ENCODE measurements at places on chromosomes 13 and 19.
A peak's percentile ranks its signal among the peaks of the same experiment; 100 is the strongest.

DNA sequence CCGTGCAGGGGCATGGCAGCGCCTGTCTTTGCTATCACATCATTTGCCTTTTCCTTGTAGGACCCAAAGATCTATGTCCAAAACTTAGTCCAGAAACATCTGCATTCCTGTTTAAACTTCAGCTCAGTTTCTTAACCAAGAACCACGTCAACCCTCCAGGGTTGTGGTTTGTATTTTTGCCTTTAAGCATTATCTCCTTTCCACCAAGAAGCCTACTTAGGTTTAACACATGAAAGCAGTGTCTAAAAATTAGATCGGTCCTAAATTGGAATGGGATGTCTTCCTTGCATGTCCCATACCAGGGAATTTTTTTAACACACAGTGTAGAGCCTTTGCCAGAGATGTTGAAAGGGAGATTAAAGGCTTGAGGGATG lies 38.8 kb downstream of the DHRS12 start:
- DNase-seq: no peak

DNA sequence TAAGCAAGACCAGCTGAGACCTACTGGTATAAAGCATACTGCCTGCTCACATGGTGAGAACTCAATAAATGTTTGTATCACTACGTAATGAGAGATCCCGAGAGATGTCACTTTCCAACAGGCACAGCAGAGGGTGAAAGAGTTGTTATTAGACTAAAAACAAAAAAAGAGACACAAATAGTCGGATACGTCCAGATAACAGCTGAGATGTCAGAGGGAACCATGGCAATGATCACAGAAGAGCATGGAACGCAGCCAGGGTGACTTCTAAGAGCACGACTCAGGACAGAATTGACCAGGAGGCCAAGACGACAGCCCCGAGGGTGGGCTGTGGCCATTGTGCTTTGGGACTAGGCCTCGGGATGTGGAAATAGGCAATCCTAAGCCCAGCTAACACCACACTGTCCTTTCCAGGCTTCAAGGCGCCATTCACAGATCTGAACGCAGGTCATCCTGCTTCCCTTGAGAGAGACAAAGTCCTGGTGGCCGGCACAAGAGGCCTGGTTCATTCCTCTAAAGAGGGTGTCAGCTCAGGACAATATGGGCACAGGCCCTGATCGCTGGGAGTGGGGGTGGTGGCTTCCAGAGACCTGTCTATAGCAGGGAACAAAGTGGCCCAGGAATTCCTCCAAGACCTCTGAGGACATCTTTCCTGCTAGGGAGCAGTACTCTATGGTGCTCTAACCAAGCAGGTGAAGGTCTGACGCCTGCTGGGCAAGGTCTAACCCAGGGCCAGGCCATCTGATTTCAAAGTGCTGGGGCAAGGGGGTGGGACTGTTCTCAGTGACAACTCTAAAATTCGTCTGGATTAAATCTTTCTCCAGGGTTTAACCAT lies 3.2 kb downstream of the SH3GL1 start:
- DNase-seq: no peak

DNA sequence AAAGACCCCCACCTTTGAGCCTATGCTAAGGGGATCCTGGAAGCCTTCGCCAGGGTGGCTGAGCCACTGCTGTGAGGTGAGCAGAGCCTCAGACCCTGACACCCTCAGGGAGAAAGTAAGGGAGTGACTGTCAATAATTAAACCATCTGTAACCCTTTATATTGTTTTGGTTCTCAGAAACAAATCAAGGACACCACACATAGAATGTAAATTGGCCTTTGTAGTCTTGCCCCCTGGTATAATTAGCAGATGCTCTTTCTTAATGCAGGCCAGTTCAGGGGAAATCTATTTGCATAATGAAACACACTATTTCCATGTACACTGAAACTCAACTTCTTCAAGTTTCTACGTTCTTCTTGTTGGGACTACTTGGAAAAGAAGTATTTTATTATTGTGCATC lies 127.7 kb upstream of the EDNRB start:
- DNase-seq: no peak

DNA sequence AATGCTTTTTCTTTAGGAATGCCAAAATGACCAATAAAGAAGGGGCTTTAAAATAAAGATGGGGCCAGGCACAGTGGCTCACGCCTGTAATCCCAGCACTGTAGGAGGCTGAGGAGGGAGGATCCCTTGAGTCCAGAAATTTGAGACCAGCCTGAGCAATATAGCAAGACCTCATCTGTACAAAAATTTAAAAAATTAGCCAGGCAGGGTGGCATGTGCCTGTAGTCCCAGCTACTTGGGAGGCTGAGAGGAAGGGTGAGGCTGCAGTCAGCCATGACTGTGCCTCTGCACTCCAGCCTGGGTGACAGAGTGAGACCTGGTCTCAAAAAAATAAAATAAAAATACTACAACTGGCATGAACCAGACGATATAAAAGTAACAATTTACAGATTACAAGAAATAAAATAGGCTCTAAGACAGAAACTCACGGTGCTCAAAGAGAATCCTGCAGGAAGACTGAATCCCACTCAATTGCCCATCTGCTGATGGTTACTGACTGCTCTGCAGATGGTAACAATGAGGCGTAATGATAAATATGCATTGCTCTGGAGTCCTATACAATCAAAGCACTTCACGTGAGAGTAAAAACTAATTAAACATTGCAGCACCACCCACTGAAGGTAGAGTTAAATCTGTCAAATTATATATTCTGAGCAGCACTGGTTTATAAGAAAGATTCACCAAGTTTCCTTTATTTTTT lies 93.2 kb downstream of the LHFPL6 start:
- no peak for DNase-seq

- no peak for DNase-seq
Measured at GRCh38 chr13:76860706-76861105, 25.5 kb downstream of the KCTD12 start.

DNA sequence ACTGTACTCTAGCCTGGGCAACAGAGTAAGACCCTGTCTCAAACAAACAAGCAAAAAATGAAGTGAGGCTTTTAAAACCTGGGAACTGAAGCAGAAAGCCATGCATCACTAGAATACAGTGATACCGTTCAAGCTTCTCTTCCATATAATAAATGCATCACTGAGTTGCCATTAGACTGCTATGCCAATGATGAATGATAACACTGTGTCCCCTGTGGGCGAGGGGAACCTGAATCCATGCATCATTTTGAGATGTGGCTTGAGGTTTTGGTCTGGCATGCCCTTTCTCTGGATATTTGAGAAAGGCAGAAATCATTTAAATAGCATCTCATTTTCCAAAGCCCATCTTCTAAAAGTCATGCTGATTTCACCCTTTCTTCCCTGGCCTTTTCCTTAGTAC lies 1.5 kb upstream of the FAM124A start:
- DNase-seq: no peak

- no peak for DNase-seq
Measured at GRCh38 chr13:114008964-114009589, 35.2 kb upstream of the C13orf46 start.

- DNase-seq: peak; percentile 66
Measured at GRCh38 chr19:18397242-18398202, at the start of gene LRRC25. TSS of gene LRRC25 (minus strand) at chr19:18397622. CDS start at chr19:18396963, 659 bp downstream.

- no peak for DNase-seq
Measured at GRCh38 chr19:53147645-53148044, 11.2 kb downstream of the ZNF347 start.

- no peak for DNase-seq
Measured at GRCh38 chr13:35923347-35923746, 207.8 kb downstream of the DCLK1 start.

GRCh38 chr19:39409208-39410016 lies 2.8 kb downstream of the ZFP36 start:
- DNase-seq: no peak

DNA sequence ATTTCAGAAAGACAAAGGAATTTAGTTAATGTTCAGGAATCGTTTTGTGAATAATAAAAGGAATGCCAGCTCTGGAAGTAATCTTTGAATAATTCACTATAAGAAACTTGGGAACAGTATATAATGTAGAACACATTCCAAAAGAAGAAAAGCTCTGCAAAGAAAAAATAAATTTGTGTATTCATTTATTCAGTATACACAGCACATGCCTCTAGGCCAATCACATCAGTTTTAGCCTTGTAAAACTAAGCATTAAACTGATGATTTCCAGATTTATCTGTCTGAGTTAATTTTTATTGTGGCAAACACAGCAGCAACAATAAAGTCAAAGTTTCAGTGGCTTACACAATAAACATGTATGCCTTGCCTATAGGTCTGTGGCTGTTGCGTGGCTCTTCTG lies 5.7 kb upstream of the RXFP2 start:
- no peak for DNase-seq

- DNase-seq: no peak
Measured at GRCh38 chr19:11657307-11657706, 60.0 kb downstream of the ZNF627 start.

GRCh38 chr19:16922592-16922934 lies 33.8 kb downstream of the F2RL3 start:
- no peak for DNase-seq

DNA sequence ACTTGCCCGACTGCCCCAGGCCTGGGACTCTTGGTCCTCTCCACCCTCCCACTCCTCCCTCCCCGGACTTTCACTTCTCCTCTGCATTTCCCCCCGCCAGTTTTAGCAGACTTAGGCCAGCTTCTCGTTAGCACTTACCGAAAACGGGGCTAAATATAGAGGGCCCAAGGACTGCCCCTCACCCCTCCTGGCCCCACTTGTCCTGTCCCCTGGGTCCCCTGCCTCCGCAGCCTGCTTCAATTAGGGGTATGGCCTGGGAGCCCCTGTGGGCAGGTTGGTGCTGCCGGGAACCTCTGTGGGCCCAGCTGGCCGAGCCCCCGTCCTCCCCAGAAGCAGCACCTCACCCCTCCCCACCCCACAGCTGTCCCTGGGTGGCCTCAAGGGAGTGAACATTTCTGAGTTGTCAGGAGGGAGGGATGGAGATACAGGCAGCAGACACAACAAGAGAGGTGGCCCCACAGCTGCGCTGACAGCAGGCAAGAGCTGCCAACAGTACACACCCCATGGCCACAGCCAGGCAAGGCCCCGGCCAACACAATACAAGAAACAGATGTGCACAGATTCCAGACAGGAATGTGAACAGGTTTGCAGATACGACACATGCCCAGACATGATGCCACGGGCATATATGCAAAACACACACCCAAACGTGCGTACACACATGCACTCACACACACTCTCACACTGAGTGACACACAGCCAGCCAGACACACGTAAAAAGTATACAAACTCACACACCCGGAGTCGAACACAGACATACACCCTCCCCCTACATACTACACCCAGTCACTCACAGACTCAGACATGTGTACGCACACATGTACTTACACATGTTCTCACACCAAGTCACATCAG lies 2.6 kb downstream of the POU2F2 start:
- DNase-seq: no peak

DNA sequence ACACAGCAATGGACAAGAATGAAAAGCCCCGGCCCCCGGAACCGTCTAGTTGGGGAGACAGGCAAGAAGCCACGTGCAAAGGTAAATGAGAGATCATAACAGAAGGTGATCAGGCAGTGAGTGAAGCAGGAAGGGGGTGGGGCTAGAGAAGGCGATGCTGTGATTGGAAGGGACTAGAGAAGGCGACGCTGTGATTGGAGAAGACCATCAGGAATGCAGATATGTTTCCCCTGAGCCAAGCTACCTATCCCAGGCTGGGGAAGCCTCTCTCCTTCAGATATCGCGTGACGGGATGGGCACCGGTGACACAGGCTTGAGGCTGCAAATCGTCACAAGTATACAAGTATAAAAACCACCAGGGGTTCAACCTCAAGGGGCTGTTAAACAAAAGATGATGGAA lies 21.8 kb downstream of the DCAF15 start:
- no peak for DNase-seq

- no peak for DNase-seq
Measured at GRCh38 chr19:1524972-1525325, 1.1 kb downstream of the PLK5 start.

GRCh38 chr13:50732712-50733111 lies 110.8 kb downstream of the DLEU7 start:
- DNase-seq: no peak

- no peak for DNase-seq
Measured at GRCh38 chr13:43293986-43294385, 270.6 kb downstream of the DNAJC15 start.

GRCh38 chr13:33183431-33184111 lies 102.0 kb downstream of the STARD13 start:
- no peak for DNase-seq

- DNase-seq: no peak
Measured at GRCh38 chr19:892243-892893, 619 bp downstream of the MED16 start.

DNA sequence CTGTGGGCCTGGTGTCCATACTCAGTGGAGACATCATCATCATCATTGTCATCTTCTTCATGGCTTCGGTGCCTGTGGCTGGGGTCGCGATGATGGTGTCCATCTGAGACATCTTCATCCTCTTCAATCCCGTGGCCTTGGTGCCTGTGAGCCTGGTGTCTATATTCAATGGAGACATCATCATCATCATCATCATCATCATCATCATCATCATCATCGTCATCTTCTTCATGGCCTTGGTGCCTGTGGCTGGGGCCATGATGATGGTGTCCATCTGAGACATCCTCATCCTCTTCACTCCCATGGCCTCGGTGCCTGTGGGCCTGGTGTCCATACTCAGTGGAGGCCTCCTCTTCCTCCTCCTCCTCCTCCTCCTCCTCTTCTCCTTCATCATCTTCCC lies 917 bp downstream of the HRC start:
- DNase-seq: no peak

DNA sequence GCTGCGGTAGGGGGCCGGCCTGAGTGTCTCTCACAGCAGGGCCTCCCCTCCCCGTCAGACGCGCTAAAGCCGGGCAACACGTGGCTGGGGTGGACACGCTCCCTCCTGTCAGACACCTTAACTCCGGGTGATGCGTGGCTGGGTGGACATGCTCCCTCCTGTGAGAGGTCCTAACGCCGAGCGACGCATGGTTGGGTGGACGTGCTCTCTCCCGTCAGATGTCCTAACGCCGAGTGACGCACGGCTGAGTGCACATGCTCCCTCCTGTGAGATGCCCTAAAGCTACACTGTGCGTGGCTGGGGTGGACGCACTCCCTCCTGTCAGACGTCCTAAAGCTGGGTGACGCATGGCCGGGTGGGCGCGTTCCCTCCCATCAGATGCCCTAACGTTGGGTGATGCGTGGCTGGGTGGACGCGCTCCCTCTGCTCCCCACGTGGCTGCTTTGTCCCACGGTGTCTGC lies 126.1 kb upstream of the MCF2L start:
- DNase-seq: no peak

DNA sequence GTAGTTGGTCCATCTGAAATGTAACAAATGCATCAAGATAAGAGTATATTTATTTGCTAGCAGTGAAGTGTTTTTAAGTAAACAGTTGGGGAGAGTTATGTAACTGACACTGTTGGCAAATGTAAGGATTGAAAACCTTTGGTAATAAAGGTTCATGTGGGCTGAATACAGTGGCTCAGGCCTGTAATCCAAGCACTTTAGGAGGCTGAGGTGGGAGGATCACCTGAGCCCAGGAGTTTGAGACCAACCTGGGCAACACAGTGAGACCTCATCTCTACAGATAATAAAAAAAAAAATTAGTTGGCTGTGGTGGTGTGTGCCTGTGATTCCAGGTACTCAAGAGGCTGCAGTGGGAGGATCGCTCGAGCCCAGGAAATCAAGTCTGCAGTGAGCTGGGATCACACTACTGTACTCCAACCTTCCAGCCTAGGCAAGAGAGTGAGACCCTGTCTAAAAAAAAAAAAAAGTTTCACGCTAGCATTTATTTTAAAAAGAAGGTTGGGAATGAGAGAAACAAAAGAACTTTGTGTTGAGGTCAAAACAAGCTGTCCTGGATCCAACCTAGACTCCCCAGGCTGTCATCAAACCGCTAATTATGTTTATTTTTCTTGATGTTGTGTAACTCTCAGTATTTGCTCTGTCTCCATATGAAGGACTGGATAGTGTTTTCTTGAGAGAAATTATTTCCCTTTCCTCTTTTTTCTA lies 20.7 kb downstream of the SETDB2 start:
- DNase-seq: no peak

Measured in SIG-M5 (cell line).